ENCODE measurements at places on chromosomes 13 and 19. TPM values are rescaled to one million over a fixed set of nuclear protein-coding genes. Genes with fewer than 3 reads are reported as not detected.

Gene SCEL
- not detected for total RNA-seq

Gene SGCG
- total RNA-seq = not detected

Gene TPTE2
- not detected for total RNA-seq

Gene CYP4F2
- total RNA-seq = not detected

Gene ZNF69
- total RNA-seq = 4.0 TPM

Gene FGF22
- not detected for total RNA-seq

Gene P2RY11
- 0.87 TPM for total RNA-seq

Gene PRRG2
- total RNA-seq = 1.2 TPM

Gene ZSWIM9
- total RNA-seq = 6.0 TPM

Gene PTPRS
- total RNA-seq = 479 TPM

Gene RNF17
- 0.17 TPM for total RNA-seq

Gene CEACAM21
- total RNA-seq = not detected

Gene SMIM44
- not detected for total RNA-seq

Gene KANK3
- total RNA-seq = 0.15 TPM

Gene SBK3
- total RNA-seq = not detected

Gene OR7C1
- total RNA-seq = not detected

Gene OR1I1
- total RNA-seq = not detected

Gene ZNF699
- total RNA-seq = 10.4 TPM

Gene ERFL
- total RNA-seq = under 0.01 TPM

Gene ADAMTSL5
- 11.7 TPM for total RNA-seq

Gene SULT2B1
- not detected for total RNA-seq

Gene CAMSAP3
- under 0.01 TPM for total RNA-seq

Gene C19orf67
- 0.17 TPM for total RNA-seq

Gene ZNF135
- 6.1 TPM for total RNA-seq

Gene ZNF724
- total RNA-seq = 6.7 TPM

Gene ZNF285
- total RNA-seq = 9.5 TPM

Gene IGSF23
- 0.17 TPM for total RNA-seq

Gene FUT2
- total RNA-seq = not detected

Gene ZNF101
- total RNA-seq = 4.6 TPM

Gene DOCK9
- total RNA-seq = 17.0 TPM

Gene TDRD12
- total RNA-seq = under 0.01 TPM

Gene ICAM4
- total RNA-seq = 1.2 TPM

Gene EBI3
- total RNA-seq = 0.83 TPM

Gene KASH5
- total RNA-seq = not detected

Gene BRCA2
- 16.3 TPM for total RNA-seq

Gene ADGRE1
- not detected for total RNA-seq

Gene CACNG6
- not detected for total RNA-seq

Gene ZNF793
- total RNA-seq = 2.2 TPM

Gene VN1R4
- total RNA-seq = not detected

Gene OBI1
- 14.1 TPM for total RNA-seq

Gene GRIK5
- 0.66 TPM for total RNA-seq

Gene GALP
- not detected for total RNA-seq

Gene KCNN1
- 0.15 TPM for total RNA-seq

Gene SIGLECL1
- total RNA-seq = not detected

Gene NLRP11
- total RNA-seq = not detected

Gene TJP3
- not detected for total RNA-seq

Gene ZNF230
- total RNA-seq = 3.8 TPM

Gene LMTK3
- 0.15 TPM for total RNA-seq
